ENCODE measurements at places on chromosomes 16 and 17.

- DNase-seq: no peak
Measured at GRCh38 chr16:4790871-4791270, 2.7 kb upstream of the SEPTIN12 start.

- no peak for DNase-seq
Measured at GRCh38 chr16:23945243-23945642, 109.5 kb downstream of the PRKCB start.

DNA sequence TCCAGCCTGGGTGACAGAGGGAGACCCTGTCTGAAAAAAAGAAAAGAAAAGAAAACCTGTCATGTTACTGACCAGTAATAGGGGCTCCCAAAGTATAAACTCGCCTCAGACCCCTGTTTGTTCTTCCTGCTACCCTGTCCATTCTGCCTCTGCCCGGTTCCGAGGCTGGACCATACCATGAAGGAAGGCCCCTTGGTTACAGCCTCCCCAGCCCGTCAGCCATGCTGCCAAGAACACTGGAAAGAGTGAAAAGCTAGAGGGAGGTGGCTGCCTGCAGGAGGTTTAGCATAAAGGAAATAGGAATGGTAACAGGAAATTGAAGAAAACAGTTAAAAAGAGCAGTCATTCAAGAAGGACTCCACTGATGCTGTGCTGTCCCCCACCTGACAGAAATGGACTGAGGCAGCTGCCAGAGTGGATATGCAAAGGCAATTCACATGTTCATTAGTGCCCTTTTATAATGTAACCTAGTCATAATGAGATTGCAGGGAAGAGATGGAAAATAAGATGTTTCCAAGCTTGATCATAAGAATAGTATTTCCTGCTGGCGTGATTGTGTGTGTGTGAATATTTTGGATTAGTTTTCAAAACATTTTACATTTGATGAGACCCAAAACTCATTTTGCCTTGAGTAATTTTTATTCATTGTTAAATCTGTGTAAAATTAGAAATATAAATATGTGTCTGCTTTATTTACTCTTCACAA is 102.6 kb downstream of the GOSR1 start:
- no peak for DNase-seq

DNA sequence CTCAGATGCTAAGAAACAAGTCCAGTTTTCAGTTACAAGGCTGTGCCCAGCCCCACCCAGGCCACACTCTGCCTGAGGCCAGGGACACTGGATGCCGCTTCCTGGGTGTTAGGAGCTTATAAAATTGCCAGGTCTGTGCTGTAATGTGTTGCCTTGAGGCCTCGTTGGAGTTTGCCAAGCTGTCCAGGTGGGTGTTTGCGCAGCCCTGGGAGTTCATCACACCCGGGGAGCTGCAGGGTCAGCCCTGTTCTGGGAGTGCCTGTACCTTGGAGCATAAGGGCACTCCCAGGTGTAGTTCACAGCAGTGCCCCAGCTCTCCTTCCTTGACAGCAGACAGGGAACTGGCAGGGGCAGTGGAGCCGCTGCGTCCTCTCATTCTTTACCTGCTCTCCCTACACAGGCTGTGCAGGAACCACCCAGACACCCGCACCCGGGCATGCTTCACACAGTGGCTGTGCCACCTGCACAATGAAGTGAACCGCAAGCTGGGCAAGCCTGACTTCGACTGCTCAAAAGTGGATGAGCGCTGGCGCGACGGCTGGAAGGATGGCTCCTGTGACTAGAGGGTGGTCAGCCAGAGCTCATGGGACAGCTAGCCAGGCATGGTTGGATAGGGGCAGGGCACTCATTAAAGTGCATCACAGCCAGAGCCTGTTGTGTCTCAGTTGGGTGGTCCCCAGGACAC is 1.6 kb downstream of the GFER start:
- DNase-seq: no peak

- peak; percentile 34 for DNase-seq
Measured at GRCh38 chr17:57761887-57762286, 16.8 kb upstream of the CCDC182 start.

DNA sequence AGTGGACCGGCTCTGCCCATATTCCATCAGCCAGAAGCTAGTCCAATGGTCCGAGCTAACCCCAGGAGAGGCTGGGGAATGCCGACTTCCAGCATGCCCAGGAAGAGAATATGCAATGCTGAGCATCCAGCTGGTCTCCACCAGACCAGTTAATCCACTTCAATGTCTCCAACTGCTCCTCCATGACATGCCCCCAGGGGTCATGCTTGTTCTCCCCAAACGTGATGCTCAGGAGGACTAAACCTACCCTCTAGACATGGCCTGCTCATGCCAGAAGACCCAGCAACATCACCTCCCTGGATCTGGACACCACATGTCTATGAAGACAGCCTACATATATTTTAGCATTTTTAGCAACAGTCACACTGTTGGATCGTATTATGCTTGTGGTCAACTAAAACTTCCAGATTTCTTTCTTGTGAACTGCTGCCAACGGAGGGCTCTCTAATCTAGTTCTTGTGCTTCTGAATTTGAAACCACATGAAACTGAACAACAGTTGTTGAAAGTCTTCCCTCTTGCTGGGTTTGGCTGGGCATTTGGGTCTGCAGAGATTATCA is 245.1 kb downstream of the SOX9 start:
- DNase-seq: no peak

DNA sequence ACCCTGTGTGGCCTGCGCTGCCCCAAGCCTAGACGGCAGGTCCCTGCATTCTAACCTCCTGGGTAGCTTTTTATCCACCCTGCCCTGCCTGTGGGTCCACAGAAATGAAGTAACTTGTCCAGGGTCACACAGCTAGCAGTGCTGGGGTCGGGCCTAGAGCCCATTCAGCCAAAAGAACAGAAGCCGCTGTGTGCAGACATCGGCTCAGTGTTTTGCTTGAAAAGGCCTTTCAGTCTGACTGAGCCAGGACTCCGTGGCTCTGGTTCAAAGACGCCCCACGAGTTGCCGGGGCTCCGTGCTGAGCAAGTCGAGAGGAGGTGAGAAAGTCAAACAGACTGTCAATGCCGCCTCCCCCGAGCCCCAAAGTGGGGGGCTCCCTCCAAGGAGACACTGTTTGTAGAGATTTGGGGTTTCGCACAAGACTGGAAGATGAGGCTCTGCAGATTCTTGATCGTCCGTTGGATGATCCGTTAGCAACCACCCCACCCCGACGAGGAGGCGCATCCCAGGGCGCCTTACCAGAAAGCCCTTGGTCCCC is 226.2 kb downstream of the NTN1 start:
- DNase-seq: no peak

DNA sequence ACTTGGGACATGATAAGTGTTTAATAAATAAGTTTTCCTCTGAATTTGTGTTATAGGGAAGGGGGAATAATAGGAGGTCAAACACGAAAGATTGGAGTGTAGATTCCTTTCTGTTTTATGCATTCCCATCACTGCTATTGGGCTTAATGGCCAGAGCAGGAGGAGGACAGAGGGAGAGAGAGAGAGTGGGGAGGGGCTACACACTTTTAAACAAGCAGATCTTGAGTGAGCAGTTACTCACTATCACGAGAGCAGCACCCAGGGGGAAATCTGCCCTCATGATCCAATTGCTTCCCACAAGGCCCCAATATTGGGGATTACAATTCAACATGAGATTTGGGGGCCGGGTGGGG is 505.0 kb downstream of the GRIN2A start:
- no peak for DNase-seq

DNA sequence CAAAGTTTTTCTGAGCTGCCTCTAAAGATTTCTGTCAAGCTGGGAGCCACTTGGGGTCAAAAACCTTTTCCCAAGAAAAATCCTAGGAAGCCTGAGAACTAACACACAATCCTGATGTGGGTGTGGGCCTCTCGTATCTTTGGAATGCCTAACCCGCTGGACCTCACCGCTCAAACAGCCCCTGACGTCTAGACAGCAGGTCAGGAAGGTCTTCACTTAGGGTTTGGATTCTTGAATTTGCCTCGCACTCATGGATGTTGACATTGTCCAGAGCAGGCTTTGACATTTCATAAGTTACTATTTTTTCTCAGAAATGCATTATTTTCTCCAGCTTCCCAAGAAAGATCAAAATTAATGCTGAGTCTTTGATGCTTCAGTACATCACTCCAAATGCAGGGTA is 18.9 kb downstream of the TEX2 start:
- DNase-seq: no peak

- peak; percentile 86 for DNase-seq
Measured at GRCh38 chr17:49407981-49408501, 6.6 kb downstream of the PHB1 start.

- no peak for DNase-seq
Measured at GRCh38 chr16:52466994-52467393, 79.9 kb downstream of the TOX3 start.

DNA sequence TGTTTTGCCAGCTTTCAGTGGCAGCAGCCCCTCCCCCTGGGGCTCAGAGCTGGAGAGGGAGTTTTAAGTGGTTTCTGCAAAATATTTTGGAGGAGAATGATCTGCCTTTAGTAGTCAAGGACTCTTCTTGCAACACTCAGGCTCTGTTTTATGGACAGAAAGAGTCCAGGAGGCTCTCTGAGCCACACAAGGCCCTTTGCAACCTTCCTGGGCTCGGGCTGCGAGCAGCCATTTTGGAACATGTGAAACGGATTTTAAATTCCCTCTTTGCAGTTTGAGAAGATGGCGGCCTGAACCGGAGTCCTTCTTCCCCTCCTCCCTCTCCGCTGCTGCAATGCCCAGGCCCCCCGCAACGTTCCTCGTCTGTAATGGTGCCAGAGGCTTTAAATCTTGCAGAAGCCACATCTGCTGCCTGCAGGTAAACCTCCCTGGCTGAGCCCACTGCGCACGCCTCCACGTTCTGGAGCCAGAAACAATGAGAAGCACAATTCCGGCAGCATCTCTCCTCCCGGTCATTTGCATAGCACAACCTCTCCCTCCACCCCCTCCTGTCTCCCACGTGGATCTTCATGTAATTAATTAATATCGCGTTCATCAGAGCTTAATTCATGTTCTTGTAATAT is 386.1 kb downstream of the SEC14L1 start:
- DNase-seq: no peak

DNA sequence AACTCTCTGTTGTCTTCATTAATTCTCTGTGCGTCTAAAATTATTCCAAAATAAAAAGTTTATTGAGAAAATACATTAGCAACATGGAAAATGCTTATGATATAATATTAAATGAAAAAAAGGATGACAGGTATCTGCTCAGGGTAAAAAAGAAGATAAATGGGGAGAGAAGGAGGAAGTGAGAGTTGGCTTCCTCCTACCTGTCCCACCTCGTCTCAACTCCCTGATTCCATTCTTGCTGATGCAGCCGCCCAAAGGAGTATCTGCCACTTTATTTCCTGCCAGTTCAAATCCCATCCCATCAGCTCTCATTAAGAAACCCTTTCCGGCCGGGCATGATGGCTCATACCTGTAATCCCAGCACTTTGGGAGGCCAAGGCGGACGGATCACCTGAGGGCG is 72.5 kb upstream of the ALOX12 start:
- DNase-seq: no peak

DNA sequence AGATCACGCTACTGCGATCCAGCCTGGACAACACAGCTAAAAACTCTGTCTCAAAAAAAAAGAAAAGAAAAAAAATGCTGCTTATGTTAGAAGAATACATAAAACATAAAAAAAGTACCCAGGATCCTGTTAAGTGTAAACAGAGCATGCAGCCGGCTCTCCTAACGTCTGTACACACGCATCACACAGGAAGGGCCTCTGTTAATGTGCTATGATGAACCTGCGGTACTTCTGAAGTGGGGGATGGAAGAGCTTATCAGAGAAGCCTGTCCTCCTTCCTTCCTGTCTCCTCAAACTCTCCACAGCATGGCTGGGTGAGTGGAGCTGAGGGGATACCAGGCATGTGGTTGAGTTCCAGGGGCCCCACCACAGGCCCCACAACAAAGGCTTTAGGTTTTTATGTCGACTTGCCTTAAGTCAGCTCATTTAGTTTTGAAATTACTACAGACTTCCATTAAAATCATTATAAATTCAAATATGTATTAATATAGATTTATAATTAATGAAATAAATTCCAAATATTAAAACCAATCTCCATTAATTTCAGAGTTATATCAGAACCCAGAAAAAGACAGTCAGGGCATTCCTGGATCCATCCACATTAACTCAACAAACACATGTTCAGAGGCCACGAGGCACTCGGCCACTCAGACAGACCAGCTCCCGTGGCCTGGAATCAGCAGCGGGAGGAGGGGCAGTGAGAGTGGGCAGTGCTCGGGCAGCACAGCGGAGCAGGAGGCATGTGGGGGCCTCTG is 11.7 kb downstream of the CCDC57 start:
- DNase-seq: peak; percentile 91

DNA sequence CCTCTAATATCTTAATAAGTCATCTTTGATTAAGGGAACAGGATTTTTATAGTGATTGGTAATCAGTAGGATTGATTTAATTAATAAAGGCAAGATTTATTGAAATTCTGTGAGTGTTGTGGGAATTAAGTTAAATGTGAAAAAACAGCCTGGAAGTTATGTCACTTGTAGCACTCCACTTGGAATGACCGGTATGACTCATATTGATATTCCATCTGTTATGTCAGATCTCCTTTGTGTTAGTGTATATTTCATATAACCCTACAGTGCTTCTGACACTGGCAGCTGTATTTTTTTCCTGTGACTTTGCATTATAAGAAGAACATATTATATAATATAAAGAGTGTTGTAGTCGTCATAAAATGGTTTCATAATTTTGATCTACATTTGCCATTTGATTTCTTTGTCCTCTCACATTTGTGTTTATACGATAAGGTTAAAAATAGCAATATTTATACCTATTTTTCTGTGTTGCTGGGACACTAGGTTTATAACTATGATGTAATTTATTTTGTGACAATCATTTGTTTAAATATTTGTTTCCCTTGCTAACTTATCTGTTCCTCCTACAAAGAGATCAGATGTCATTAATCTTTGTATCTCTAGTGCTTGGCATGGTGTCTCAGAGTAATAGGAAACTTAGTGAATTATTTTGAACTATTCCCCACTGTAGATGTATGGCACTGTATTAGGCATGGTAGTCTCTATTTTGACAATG is 249.0 kb downstream of the BCAS3 start:
- no peak for DNase-seq

GRCh38 chr16:82050909-82051357 is 15.9 kb downstream of the HSD17B2 start:
- no peak for DNase-seq

All from KBM-7 (cell line).